HT1080 (cell line): ENCODE measurements at places on chromosomes 5 and 9. TPM values are rescaled to one million over a fixed set of nuclear protein-coding genes. Genes with fewer than 3 reads are reported as not detected.

SYNPO gene
- total RNA-seq: 5.3 and 6.8 TPM in 2 replicates

DNA sequence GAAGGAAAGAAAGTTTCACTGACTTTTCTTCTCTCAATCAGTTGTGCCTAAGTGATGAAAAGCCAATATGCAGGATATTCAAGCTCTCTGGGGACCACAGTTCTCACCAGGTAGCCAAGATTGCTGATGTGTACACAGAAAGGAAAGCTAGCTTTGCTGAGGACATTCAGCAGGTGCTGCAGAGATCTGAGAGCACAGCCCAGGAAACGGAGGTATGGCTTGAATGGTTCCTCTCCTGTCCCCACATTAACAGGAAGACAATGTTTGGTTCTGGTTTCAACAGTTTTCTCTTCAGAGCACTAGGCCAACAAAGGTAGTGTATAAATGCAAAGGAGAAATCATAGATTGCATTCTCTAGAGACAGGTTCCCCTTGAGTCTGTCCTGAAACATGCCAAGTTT, 69.6 kb downstream of the PTPDC1 start:
- no peak for DNase-seq

DNA sequence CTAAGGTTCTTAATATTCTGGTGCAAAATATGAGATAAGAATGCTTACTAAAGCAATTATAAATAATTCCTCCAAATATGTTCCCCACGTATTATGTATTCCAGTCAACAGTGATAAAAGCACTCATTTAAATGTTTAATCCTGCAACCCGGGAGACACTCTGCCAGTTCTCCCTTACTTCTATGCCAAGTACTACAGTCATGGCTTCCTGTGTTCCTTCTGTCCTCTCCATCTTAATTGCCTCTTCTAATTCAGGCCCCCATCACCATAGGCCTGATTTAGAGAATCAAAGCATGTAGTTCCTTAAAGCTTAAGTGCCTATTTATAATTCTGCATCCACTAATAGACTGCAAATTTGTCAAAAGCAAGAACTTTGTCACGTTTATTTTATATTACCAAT, 474.8 kb downstream of the SEMA5A start:
- no peak for DNase-seq

NR4A3 gene
- total RNA-seq: 0.03 and 0.23 TPM in 2 replicates

CCNJL gene
- 12.7 and 13.8 TPM in 2 replicates for total RNA-seq

RNF180 gene
- total RNA-seq: 3.4 and 5.9 TPM in 2 replicates

PTGES gene
- 0.10 and 0.18 TPM in 2 replicates for total RNA-seq

ATP6V1G1 gene
- 96.0 and 97.4 TPM in 2 replicates for total RNA-seq

- no peak for DNase-seq
These were observed 517.9 kb upstream of the ITGA1 start for GRCh38 chr5:52269859-52270258.

DNA sequence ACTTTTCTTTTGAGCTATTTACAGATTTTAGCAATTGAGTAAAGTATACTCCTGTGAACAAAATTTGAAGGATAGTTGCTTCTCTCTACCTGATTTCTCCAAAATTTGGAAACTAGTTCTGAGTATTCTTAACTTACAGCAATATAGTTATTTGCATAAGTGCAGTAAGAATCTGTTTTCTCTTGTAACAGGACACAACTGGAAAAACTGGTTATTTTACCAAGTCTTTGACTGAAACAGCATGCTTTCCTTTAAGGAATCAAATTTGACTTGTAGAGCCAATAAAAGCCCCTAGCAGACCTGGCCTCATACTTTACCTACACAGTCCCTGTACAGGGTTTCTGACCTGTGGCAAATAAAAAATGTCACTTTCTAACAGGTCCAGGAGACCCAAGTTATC, 301.9 kb upstream of the POU5F2 start:
- no peak for DNase-seq

DNA sequence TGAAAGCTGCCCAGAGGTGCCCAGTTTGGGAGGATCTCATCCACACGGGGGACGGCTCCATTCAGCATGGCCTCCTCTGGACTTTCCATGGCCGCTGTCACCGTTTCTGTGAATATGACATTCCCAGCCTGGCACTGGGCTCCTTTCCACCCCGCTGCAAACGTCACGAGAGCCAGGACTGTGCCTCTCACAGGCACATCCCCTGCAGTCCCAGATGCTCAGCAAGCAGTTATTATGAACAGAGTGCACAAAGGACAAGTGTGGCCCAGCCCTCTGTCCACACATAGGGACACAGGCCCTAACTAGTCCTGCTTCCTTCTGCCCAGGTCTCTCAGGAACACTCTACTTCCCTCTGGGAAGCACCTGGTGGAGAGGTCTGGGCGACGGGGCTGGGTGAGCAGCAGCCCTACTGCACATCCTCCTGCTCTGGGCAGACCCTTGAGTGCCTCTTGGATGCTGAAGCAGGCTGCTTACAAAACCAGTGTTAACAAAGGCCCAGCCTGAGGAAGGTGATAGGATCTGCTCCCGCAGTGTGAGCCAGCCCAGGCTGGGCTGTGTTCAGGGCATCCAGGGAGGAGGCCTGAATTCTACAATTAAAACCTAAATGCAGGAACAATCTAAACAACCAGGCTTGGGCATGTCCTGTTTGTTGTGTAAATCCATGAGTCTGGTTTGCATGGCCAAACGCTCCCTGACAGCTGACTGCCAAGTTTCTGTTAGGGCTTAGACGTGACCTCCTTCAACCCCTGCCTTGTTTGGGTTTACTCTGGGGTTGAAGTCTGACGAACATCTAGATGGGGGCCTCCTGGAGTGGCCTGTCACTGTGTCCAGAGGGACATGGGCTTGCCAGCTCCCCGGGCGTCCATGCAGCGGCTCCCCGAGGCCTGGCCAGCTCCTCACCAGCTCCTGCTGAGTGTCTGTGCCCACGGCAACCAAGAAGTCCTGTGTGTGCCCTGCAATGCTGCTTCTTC, 269.8 kb downstream of the GADD45G start:
- no peak for DNase-seq

GRCh38 chr5:76807296-76807695, 11.5 kb upstream of the F2RL1 start:
- DNase-seq: peak; percentile 89

DNA sequence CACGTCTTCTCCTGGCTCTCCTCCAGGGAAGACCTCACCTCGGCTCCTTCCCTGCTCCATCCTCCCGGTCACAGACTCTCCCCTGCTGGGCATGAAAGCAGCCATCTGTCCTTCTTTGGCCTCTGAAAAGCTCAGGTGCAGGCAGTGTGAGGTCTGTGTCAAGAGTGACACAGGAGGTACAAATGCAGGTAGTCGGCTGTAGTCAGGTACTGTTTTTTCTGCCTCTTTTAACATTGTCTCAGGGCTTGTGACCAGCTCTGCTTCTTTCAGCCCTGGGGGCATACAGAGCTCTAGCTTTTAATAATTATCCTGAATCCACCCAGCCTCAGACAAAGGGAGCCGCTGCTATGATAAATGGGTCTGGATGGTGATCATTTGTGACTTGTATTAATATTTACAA, 46.4 kb downstream of the C5orf15 start:
- no peak for DNase-seq

DNA sequence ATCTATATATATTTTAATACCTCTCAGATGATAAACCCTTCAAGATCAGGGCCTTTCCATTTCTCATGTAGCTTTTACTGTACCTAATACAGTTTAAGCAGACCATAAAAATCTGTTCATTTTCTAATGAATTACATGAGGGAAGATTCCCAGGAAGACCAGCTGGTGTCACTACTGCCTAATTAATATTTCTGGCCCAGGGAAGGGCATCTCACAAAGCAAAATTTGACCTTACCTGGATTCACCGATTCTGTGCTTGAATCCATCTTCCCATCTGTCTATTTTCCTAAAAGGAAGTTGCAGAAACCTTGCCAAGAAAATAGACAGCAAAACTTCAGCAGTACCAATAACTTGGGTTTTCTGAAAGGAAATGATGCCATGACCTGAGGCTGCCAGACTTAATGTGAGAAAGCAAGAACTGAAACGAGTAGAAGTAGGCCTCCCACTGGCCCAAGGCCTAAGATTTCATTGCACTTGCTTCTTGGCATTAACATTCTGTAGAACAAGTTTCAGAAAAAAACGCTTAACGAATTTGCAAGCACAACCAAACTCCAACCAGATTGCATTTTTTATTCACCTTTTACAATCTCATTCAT, 83.0 kb upstream of the GLIS3 start:
- DNase-seq: no peak

- no peak for DNase-seq
These were observed 25.5 kb downstream of the MAST4 start for GRCh38 chr5:66621736-66622135.

DNA sequence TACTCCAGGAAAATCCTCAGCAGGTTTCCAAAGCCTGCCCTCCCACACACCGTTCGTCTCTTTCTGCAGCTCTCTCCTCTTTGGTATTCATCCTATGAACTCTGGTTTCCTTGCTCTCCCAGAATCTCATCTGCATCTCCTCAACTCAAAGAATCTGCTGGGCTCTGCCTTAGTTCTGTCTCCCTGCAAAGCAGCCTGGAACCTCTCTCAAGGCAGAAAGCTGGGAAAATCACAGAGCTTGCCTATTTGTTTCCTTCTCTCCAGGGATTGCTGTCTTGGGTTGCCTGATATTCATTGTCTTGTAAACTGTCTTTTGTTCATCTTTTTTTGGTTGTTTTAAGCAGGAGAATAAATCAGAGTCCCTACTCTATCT, 5.3 kb upstream of the ERAP2 start:
- no peak for DNase-seq

CER1 gene
- total RNA-seq: not detected in 2 replicates

FOXI1 gene
- not detected in 2 replicates for total RNA-seq

DNA sequence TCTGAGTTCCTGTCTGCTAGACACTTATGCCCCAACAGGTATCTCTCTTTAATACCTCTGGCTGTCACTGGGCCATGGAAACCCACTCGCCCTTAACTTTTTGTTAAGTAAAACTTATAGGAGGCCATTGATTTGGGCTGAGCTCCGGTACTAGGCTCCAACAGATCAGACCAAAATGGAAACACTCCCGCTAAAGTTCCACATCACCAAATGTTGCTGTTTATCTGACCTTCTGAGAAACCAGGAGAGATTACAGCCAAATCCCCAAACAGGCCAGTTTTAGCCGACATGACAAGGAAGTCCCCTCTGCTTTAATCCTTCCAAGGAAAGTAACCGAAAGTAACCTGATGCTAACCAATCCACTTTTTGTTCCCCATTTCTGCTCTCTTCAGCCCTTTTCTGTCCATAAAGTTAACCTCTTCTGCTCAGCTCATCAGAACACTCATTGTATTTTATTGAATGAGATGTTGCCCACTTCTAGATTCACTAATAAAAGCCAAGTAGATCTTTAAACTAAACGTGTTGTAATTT, 115.2 kb upstream of the LHFPL2 start:
- no peak for DNase-seq

- DNase-seq: peak; percentile 75
These were observed 125.4 kb upstream of the ADAMTS16 start for GRCh38 chr5:5014586-5015235.

DNA sequence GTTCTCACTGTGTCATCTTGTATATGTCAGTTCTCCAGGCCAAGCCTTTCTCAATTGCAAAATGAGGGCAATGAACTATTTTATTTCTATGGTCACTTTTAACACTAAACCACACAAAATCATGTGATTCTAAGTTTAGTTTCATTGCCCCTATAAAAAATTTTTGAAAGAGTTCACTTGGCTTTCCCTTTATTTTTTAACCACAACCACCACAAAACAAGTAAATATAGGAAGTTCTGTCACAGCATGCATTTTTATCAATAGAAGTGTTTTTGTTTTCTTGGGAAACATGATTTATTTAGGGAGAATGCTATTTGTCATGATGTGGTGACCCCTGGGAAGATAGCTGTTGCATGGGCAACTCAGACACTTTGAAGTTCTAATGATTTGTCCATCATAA, 169.1 kb downstream of the CSNK1G3 start:
- no peak for DNase-seq

GRCh38 chr5:177446200-177447065, at the start of gene PRR7:
Gene PRR7 (plus strand): TSS chr5:177446814. CDS start chr5:177455068, 8,254 bp downstream.
- peak; percentile 56 for DNase-seq

DNA sequence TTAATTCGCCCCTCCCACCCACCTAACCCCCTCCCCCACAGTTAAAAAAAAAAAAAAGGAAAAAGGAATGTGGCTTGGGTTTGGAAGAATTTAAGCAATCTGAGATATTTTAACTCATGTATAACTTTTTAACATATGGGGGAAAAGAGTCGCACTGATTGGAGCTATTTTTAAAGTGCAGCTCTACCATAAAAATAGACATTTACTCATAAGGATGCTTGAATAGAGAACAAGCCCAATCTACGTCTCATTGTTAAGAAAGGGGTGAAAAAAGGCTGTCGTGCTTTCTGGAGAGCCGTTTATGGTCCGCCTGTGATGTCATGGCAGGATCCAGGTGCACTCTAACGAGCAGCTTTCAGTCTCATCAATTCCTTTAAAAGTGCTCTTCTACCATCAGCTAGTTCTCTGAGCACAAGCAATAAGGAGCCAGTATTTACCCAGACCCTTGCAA, 142.4 kb downstream of the ELAVL2 start:
- no peak for DNase-seq

OR1L4 gene
- total RNA-seq: not detected in 2 replicates

- DNase-seq: no peak
These were observed 17.5 kb downstream of the OSTF1 start for GRCh38 chr9:75105841-75106240.

DENND4C gene
- total RNA-seq: 14.9 and 19.5 TPM in 2 replicates

- peak; percentile 4 for DNase-seq
These were observed 354.2 kb downstream of the MRPS30 start for GRCh38 chr5:45162974-45163373.

DAPK1 gene
- total RNA-seq: 0.03 and 0.10 TPM in 2 replicates

DNA sequence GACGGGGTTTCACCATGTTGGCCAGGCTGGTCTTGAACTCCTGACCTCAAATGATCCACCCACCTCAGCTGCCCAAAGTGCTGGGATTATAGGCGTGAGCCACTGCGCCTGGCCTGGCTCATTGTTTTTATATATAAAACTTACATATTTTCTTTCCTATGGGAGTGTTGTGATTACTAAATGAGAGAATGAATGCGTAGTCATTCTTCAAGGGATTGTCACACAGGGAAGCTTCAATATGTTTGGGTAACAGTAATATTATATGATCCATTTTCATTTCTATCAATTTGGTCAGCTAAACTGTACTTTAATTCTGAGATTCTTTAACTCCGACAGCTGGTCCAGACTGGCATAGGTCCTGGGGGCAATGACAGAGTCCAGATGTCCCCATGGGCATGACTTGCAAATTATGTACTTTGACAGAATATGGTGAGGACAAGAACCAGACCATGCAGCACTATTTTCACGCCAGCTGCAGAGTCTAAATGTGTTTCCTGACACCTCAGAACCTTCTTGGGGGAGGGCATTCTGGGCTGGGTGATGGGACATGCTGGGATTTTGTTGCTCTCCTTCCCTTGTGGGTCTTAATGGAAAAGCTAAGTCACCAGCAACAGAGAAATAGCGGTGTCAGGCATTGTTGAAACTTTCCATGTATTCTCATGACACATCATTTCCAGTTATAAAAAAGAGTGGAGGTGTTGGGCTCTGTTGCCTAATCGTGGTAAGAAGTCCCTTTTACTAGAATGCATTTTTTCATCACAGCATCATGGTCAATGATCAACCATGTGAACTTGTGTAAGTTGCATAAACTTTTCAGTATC, 40.9 kb upstream of the TNC start:
- DNase-seq: peak; percentile 24
